ENCODE measurements at places on chromosomes 1 and 21.
A peak's percentile ranks its signal among the peaks of the same experiment; 100 is the strongest.

DNA sequence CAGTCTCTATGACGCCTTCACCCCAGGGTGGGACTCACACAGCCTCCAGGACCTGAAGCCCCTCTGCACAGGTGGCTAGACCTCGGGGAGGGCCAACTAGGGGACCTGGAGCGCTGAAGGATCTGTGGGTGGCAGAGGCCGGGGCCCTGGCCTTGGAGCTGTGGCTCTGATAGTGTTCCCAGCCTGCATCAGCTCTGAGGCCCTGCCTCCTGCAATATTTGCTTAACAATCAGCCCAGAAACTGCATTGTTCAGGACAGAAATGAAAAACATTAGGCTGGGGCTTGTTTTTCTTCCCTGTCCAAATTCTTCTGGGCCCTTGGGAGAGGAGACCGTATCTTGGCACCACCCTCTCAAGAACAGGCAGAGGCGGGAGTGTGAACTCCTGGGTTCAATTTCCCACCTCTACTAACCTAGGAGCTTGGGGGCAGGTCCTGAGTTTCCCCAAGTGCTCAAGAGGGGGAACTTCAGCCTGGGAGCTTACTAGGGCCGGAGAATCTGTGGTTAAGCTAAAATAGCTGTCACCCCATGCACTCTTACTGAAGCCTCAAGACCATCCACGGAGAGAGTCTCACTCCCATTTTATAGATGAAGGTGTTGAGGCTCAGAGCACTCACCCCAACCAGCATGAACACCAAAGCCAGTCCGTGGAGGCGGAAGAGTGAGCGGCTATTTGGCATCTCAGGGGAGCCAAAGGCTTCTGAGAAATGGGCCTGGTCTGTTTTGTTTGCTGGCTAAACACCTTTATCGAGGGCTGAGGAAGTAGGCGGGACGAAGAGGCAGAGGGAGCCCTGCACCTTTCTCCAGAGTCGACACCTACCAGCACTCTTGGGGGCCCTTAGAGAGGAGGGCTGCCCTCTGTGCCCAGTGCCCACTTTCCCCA, 18.8 kb upstream of the CASZ1 start:
- no peak for DNase-seq

DNA sequence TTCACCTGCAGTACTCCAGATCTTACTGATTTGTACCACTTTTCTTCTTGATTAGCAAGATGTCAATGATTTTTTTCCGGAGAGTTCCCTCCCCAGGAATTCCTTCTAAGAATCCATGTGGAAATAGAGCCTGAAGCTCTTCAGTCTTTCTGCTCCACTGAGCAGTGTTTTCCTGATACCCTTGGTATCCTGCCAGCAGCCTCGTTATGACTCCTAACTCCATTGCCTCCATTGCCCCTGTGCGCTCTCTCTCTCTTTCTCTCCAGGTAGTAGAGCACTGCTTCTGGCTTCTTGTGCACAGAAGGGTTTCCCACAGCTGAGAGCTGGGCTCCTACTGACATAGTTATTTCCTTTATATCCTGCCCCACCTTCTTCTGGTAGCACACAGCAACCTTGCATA, 12.2 kb downstream of the UBE2U start:
- DNase-seq, result no peak

- no peak for DNase-seq
Observed at GRCh38 chr1:20573987-20574386, 14.9 kb upstream of the CDA start.

GRCh38 chr1:112048421-112048820, 59.0 kb upstream of the KCND3 start:
- no peak for DNase-seq

DNA sequence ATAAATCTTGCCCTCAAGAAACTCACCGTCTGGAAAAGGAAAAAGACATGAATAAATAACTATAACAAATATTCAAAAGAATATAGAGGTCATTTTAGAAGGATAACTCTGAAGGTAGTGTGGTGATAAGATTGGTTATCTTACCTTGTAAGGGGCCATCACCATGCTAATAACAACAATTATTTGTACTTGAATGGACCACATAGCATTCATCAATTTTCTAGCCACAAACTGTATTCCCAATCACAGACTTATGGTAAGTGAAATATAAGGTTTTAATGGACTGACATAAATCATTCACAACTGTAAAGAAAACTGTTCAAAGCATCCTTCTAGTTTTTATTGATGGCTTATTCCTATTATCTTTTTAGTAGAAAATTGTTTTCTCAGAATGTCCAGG, 57.8 kb downstream of the HMCN1 start:
- no peak for DNase-seq

DNA sequence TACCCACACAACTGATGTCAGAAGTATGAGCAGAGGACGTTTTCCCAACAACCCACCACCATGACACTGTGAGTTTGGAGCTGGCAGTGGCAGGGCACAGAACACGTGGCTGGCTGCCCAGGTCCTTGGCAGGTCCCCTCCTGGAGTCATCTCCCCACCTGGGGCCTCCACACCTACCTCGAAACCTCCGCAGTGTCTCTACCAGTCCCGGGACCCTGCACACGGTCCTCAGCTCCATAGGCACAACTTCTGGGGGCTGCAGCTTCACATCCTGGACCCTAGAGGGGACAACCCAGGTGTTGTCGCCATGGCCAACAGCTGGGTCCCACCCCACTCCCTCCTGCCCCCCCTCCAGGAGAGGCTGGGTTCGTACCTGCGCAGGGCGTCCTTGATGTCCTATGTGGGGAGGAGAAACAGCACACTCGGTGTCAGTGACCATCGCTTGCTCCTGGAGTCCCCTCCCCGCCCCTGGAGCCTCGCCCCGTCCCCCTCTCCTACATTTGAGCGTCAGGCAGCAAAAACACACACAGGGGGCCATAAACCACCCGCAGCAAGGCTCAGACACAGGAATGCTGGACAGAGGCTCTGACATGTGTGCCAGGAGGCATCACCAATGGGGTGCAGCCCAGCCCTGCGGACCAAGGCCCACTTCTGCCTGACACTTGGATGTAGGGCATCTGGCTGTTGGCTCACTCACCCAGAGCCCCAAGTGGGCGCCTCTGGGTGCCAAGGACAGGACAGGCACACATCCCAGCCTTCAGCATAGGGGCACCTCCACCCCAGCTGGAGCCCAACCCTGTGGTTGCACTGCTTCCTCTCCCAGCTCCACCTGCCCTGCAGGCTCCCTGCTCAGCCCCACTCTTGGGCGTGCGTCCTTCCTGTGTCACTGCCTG, 9.6 kb downstream of the TRIM11 start:
- no peak for DNase-seq

DNA sequence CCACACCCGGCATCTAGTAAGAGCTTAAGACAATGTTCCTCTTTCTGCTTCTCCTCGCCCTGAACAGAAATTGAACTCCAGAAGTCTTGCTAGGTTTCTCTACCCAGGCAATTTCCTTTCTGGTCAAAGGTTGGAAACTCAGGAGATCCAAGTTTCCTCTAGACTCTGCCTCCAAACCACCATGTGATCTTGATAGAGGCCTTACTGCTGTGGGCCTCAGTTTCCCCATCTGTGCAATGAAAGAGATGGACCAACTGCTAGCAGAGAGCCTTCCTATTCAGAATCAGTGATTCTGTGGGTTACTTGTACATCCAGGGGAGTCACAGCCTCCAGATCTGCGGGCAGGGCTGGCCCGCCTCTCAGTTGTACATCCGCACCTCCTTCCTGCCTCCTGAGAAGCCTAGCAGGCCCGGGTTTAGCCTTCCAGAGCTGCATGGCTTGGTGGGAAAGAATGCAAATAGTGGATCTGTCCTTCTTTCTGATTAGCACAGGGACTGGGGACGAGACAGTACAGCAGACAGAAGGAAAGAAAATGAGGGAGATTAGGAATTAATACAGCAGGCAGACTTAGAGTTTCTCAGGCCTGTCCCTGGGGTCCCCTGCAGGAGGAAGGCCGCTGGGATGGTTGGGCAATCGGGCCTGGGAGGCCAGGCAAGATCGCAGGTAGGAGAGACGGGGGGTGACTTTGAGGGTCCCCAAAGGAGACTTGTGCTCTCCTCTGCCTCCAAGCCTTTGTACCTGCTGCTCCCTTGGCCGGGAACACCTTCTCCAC, 83.9 kb downstream of the PAX7 start:
- no peak for DNase-seq

GRCh38 chr1:5742801-5743200, 249.4 kb downstream of the NPHP4 start:
- DNase-seq, result no peak

- no peak for DNase-seq
Observed at GRCh38 chr21:36461277-36461917, 18.5 kb downstream of the CLDN14 start.

GRCh38 chr1:73593804-73594203, 604.2 kb downstream of the LRRIQ3 start:
- no peak for DNase-seq

GRCh38 chr1:234889643-234890042, 239.0 kb downstream of the TOMM20 start:
- DNase-seq, result no peak

DNA sequence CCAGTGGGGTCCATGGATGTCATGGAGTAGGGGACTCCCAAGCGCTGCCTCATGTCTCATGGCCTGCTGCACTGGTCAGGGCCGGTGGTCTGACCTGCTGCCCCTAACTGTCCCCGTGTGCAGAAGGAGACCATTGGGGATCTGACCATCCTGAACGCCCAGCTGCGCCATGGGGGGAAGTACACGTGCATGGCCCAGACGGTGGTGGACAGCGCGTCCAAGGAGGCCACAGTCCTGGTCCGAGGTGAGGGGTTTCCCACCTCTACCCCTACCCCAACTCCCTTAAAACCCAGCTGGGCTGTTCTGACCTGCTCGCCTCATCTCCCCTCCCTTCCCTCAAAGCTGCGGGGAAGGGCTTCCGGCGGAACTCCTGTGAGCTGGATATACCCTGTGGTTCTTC, 18.6 kb downstream of the TMEM81 start:
- no peak for DNase-seq

DNA sequence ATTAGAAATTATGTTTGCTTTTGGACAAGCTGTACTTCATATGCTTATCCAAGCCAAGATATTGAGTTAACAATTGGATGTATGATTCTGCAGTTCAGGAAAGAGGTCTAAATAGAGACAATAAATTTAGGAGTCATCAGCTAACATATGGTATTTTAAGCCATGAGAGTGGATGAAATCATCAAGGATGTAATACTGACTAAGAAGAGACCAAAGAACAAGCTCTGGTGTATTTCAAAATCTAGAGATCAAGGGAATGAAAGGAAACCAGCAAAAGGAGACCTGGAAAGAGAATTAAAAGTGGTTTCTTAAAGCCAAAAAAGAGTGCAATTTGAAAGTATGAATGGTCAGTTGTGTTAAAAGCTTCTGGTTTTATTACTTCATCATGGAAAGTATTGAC, 183.6 kb upstream of the BEND5 start:
- no peak for DNase-seq

DNA sequence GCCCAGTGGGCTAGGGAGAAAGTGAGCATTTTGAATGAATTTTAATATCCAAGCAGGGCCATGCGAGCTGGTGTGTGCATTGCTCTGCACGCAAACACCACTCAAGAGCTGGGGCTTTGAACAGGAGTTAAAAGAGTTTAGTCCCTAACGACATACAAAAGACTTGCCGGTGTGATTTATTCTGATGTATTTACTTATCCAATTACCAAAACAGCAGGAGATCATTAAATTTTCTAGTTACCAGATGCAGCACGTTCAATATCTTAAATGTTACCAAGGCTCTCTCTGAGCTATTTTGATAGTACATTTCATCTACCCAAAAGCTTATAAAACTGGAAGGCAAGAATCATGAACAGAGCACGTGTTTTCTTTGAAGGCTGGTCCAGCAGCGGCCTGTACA, 30.0 kb upstream of the DMRTA2 start:
- no peak for DNase-seq

- no peak for DNase-seq
Observed at GRCh38 chr1:100266741-100267140, 725 bp downstream of the RTCA start.

DNA sequence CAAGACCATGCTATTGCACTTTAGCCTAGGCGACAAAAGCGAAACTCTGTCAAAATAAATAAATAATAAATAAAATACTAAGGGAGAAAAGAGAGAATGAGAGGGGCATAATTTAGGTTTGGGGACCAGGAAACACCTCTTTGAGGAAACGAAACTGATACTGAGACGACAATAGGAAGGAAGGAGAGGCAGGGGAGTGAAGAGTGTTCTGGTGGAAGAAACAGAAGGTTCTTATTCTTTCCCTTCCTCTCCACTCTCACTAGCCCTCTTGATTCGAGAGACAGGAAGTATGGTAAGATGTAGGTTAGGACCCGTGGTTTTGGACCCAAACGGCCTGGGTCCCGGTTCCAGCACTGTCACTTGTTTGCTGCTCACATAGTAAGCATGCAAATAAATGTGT, 1.6 kb upstream of the NKAIN1 start:
- no peak for DNase-seq

- no peak for DNase-seq
Observed at GRCh38 chr1:234907940-234908405, 220.7 kb downstream of the TOMM20 start.

DNA sequence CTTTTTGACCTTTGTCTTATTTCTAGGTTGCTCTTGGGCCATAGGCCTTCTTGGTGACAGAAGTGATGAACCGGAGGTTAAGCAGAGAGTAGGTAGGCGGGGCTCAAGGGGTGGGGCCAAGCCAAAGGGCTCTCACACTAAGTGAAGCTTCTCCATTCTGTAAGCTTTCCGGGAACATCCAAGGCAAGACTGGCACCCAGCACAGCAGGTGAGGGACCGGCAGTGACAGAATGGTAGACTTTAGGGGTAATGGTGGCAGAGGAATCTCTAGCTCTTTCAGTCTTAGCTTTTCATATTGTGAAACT, at the start of gene TNFAIP8L2:
Gene TNFAIP8L2, plus strand, starts transcription at position 135 of the 305 bp plus-strand sequence. CDS start 2,049 bp downstream, outside the sequence.
- DNase-seq, result peak; percentile 77

DNA sequence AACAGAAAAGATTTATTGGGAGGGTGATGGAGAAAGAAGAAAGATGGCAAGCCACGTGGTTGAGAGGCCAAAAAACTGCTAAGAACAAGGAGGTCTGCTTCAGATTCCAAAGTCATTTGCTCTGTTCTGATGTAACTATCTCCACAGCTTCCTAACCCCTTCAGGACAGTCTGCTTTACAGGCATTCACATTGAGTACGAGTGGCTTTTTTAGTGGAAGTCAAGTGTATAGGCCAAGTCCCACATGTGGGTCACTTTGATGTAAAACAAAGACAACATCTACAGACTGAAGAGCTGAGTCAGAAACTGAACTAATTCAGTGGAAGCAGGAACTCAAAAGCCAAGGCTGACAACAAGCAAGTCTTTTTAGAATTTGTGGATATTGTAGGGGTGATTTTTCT, 128.7 kb upstream of the F3 start:
- no peak for DNase-seq

DNA sequence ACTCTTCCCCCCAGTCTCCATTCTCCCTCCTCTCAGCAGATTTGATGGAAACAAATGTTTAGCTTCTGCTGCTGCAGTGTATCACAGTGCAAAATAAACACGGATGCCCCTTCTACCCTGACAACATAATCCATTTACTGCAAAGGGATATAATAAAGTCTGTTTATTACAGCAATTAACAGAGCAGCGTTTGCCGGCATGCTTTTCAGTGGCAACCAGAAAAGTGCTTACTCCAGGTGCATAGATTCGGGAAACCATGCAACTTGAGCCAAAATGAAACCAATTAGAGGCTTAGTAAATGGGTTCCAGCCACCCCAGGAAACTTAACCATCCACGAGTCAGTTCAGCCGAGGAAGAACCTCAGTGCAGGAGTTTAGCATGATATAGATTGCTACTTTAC, 12.9 kb upstream of the LEMD1 start:
- DNase-seq, result no peak

- DNase-seq, result no peak
Observed at GRCh38 chr1:48207131-48207530, 15.4 kb upstream of the SLC5A9 start.

Measured in activated CD4-positive, CD25-positive, alpha-beta regulatory T cell treated with anti-CD3 and anti-CD28 coated beads, Interleukin-2, amount 50 U/mL, for 72 hours (primary cell).